ENCODE measurements at places on chromosomes 6 and 20.

DNA sequence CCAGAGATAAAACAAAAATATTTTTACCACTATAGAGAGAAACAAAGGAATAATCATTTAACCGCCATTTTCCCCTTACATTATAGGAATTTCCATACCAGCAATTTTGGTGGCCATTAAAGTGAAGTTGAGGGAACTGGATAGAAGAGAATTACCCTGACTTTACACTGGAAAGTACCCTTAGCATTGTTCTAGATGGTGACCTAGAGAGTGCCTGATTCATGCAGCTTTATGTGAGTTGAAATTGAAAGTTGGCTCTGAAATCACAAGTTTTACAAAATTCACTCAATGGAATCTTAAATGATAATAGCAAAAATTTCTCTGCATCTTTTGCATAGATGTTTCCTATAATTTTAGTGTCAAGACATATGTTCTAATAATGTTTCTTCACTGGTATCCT is 55.7 kb upstream of the PREP start:
- H3K4me3 ChIP-seq, result peak overlapping the region; percentile 82
- no peak for DNase-seq
- H3K36me3 ChIP-seq, result no peaks in the 10 kb centered on the region

DNA sequence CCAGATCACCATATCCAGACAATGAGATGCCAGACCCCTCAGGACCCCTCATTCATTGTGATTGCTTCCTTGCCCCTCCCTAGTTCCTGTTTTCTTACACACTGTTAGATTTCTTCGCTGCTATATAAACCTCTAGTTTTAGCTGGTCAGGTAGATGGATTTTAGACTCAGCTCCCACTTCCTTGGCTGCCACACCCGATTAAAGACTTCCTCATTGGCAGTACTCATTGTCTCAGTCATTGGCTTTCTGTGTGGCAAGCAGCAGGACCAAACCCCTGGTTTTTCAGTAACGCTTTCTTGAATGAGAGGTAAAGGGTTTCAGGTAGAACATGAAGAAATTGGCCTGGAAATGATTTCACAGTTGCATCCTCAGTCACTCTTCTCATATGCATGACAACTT is 47.9 kb downstream of the QRSL1 start:
- no peak overlapping the region for H3K4me3 ChIP-seq
- H3K27ac ChIP-seq, result no peak overlapping the region
- no peaks in the 10 kb centered on the region for H3K4me1 ChIP-seq

DNA sequence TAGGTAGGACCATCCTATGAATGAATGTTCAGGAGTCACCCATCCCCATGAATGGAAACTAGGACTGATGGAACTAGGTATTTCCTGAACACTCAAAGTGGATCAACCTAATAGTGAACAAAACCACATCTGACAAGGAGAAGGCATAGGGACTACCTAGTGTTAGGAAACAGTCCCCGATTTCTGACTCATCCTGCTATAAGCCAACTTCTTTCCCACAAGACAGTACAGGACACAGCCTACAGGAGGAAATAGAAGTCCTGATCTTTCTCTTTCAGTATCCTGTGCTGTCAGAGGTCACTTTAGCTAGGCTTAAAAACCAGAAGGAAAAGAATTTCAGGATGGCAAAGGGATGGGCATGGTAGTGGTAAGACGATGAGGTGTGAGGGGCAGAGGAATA is 19.5 kb upstream of the GMDS start:
- H3K4me1 ChIP-seq, result no peaks in the 10 kb centered on the region
- peaks cover 4% of the 10 kb centered on the region for H3K36me3 ChIP-seq
- H3K4me3 ChIP-seq, result no peak overlapping the region
- no peak overlapping the region for H3K27ac ChIP-seq
- H3K27me3 ChIP-seq, result no peaks in the 10 kb centered on the region
- DNase-seq, result no peak

GRCh38 chr6:39801456-39802251 is 9.5 kb downstream of the DAAM2 start:
- DNase-seq, result no peak
- H3K4me3 ChIP-seq, result no peak overlapping the region
- peaks cover 16% of the 10 kb centered on the region for H3K27me3 ChIP-seq
- no peaks in the 10 kb centered on the region for H3K4me1 ChIP-seq
- H3K36me3 ChIP-seq, result no peaks in the 10 kb centered on the region

DNA sequence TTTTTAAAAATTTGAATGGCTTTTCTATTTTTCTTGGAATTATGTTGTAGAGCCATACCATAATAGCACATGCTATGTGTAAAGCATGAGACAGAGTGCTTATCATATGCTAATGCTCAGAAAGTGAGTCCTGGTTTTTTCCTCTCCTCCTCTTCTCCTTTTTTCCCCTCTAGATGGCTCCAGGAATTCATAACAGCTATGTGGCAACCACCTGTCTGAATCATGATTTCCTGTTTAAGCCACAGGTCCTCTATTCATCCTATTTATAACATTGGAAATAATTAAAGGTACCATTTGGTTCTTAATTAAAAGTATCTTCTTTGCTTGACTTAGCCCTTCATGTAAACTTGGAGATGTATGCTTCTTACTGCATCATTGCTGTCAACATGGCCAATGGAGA is 260.0 kb upstream of the MAP3K7 start:
- no peaks in the 10 kb centered on the region for H3K27me3 ChIP-seq
- no peak overlapping the region for H3K4me3 ChIP-seq
- H3K36me3 ChIP-seq, result no peaks in the 10 kb centered on the region
- no peak overlapping the region for H3K27ac ChIP-seq
- H3K4me1 ChIP-seq, result no peaks in the 10 kb centered on the region

- H3K27ac ChIP-seq, result peak within 1 kb of the TSS; percentile 30
- peaks cover 29% of the 10 kb centered on the region for H3K4me1 ChIP-seq
- peak; percentile 88 for DNase-seq
- peak within 1 kb of the TSS; percentile 74 for H3K4me3 ChIP-seq
- H3K36me3 ChIP-seq, result no peaks in the 10 kb centered on the region
Observed at GRCh38 chr6:31901953-31902643, at the start of gene ZBTB12. ZBTB12 (minus strand) TSS chr6:31902086; CDS start chr6:31901305, 781 bp downstream.

- H3K4me3 ChIP-seq, result peak within 1 kb of the TSS; percentile 93
- no peaks in the 10 kb centered on the region for H3K36me3 ChIP-seq
- peaks cover 42% of the 10 kb centered on the region for H3K4me1 ChIP-seq
- peak within 1 kb of the TSS; percentile 51 for H3K27ac ChIP-seq
- DNase-seq, result peak; percentile 65
Observed at GRCh38 chr20:2692036-2692885, at the start of gene EBF4. EBF4 (plus strand) TSS chr20:2692780; CDS start chr20:2693646, 866 bp downstream.

GRCh38 chr20:32142088-32142487 is 32.6 kb downstream of the TM9SF4 start:
- no peak overlapping the region for H3K4me3 ChIP-seq
- H3K27me3 ChIP-seq, result no peaks in the 10 kb centered on the region
- H3K4me1 ChIP-seq, result peaks cover 15% of the 10 kb centered on the region
- H3K36me3 ChIP-seq, result peaks cover 38% of the 10 kb centered on the region
